ENCODE measurements at places on chromosomes 1 and 21.

DNA sequence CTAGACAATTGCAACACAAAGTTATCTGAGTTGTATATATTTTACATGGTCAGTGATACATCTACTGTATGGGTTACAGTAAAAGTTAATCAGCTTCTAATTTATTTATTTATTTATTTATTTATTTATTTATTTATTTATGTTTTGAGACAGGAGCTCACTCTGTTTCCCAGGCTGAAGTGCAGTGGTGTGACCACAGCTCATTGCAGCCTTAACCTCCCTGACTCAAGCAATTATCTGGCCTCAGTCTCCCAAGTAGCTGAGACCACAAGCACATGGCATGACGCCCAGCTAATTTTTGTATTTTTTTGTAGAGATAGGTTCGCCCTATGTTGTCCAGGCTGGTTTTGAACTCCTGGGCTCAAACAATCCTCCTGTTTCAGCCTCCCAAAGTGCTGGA lies 241.6 kb downstream of the PTPRC start:
- no peak for DNase-seq

GRCh38 chr1:2961081-2961480 lies 60.2 kb upstream of the ACTRT2 start:
- DNase-seq: no peak

GRCh38 chr1:163674236-163674635 lies 352.5 kb downstream of the NUF2 start:
- DNase-seq: no peak

DNA sequence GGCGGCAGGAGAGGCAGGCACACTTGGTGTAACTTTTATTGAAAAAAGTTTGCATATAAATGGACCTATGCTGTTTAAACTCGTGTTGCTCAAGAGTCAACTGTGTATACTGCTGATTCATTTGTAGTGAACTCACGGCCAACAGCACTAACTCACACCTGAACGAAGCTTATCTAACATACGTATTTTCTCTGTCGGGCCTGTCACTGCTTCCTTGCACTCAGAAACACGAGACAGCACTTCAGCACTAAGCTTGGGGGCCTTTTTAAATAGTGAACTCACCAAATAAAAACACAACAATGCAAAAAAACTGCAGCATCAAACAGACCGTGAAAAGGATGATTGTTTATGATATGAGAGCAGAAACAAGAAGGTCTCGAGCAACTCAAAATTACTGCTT lies 58.9 kb upstream of the NEK2 start:
- no peak for DNase-seq

DNA sequence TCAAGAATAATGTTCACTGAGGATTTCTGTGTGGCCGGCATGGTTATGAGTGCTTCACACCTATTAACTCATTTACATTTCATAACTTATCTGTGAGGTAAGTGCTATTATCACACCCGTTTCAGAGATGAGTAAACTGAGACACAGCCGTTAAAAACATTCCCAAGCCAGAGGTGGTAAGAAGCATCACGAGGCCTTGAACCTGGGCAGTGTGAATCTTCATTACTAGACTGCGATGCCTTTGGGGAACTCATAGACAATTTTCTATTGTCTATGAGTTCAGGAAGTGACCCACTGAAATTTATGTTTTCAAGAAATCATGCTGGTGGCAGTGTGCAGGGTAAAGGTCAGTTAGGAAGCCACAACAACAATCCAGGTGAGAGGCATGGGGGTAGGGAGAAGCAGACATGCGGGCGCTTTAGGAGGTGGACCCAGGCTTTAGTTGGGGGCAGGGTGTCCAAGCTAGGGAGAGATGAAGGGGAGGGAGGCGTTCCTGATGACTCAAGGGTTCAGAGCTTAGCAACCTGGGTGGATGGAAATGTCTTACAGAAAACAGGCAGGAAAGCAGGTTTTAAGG lies 14.5 kb downstream of the GNG12 start:
- DNase-seq: no peak

DNA sequence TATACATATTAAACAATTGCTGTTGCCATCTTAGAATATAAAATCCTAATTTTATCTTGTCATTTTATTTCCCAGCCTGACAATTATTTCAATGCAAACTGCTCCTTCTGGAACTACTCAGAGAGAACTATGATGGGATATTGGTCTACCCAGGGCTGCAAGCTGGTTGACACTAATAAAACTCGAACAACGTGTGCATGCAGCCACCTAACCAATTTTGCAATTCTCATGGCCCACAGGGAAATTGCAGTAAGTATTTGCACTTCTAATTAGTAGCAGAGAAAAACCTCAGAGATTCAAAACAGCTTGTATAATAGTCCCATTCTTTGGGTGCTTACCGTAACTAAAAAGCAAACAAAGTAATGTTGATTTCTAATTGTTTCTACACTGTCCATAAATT lies 167.2 kb downstream of the ADGRL2 start:
- no peak for DNase-seq

DNA sequence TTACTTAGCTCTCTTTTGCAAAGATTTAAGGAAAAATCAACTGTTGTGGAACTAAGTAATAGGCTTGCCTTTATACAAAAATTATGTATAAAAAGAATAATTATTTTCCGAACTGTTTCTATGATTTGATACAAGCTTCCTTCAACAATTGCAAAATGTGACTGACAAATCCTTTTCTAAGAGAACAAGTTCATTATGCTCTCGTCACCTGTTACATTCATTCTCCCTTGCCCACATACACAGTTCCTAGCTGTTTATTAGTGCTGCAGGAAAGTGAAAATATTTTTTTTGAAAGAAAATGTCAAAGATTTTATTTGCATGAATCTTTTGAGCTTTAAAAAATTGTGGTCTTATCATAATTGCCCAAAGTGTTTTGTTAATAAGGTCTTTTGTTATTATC lies 466.2 kb downstream of the USP25 start:
- DNase-seq: no peak

DNA sequence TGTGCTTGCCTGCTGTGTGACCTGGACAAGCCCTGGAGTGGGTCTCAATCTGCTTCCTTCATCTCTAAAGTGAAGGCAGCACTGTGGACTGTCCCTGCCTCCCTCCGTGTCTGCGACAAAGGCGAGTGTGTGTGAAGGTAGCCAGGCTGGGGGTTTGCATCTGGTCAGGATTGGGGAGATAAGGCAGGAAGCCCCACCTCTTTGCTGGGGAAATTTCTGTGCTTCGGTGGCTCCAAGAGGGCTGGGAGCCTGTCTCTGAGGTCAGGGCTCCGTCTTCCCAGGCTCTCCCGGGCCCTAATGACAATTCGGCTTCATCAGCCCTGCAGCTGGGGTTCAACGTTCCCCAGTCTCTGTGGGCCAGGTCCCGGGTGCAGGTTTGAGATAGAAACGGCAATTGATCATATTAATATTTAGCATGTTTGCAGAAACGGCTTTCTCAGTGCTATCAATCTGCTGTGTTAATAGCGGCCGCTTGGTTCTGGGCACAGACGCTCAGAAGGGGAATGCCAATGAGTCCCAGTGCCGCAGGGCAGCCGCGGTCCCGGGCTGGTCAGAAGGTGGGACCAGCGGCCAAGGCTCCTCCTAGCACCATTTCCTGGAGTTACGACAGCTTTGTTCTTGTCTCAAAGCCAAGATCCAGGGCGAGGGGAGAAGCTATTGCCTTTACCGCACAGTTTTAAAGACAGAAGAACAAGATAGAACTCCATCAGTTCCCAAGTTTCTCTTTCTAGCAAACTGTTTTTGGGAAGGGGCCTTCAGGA lies 105.7 kb downstream of the PRDM16 start:
- DNase-seq: peak; percentile 59

DNA sequence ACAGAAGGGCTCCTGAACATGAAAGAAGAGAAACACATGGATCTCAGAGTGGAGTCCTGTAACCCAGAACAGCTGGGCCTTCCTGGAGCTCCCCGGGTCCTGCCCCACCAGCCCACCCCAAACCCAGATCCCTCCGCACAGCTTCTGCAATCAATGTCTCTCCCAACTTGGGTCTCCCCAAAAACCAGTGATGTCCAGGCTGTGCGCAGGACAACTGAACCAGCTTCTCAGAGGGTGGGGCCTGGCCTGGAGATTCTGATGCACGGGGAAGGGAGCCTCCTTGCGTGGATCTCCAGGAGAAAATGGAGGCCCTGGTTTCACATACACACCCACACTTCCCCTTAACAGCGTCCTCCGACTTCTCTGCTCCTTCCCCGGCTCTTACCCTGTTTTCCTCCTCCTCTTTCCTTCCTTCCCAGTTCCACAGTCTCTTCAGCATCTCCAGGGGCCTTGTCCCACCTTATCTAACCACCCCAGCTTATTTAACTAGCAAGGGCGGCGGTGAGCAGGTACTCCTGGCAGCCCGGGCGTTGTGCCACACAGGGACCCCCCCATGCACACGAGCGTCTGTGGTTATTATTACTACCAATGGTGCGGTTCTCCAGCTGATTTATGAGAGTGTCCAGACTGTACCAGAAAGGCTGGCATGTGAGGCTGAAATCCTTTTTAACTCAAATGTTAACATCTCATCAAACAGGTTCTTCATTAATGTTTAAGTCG lies 11.2 kb upstream of the MX2 start:
- DNase-seq: no peak

GRCh38 chr1:86296305-86297205 lies 99.6 kb downstream of the ODF2L start:
- DNase-seq: no peak

- DNase-seq: no peak
Observed at GRCh38 chr1:206952171-206952570, 5.9 kb upstream of the PIGR start.

- DNase-seq: peak; percentile 95
Observed at GRCh38 chr21:33380483-33380998, 22.7 kb upstream of the IFNGR2 start.

- no peak for DNase-seq
Observed at GRCh38 chr1:24119489-24119858, 7.5 kb upstream of the MYOM3 start.

GRCh38 chr1:16921391-16922185 lies at the start of gene CROCC:
Gene CROCC (plus strand): TSS chr1:16921931. CDS start chr1:16922019, 88 bp downstream.
- DNase-seq: peak; percentile 83

GRCh38 chr21:31873275-31873695 lies 465 bp downstream of the HUNK start:
- no peak for DNase-seq

DNA sequence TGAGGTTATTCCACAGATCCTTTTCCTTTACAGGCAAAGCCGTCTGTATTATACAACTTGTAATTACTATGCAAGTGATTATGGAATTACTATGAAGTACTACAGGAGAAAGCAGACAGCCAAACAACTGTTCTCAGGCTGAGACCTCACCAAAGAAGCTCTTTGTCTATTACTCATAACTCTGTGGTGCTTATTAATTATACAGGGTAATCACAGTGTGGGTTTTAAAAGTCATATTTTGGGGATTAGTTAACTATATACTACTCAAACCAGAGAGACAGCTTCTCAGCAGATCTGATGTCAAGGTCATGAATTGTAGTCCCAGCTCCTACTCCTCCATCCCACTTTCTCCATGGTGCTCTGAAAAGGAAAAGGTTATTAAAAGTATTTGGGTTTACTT lies 49.6 kb downstream of the CTTNBP2NL start:
- no peak for DNase-seq

DNA sequence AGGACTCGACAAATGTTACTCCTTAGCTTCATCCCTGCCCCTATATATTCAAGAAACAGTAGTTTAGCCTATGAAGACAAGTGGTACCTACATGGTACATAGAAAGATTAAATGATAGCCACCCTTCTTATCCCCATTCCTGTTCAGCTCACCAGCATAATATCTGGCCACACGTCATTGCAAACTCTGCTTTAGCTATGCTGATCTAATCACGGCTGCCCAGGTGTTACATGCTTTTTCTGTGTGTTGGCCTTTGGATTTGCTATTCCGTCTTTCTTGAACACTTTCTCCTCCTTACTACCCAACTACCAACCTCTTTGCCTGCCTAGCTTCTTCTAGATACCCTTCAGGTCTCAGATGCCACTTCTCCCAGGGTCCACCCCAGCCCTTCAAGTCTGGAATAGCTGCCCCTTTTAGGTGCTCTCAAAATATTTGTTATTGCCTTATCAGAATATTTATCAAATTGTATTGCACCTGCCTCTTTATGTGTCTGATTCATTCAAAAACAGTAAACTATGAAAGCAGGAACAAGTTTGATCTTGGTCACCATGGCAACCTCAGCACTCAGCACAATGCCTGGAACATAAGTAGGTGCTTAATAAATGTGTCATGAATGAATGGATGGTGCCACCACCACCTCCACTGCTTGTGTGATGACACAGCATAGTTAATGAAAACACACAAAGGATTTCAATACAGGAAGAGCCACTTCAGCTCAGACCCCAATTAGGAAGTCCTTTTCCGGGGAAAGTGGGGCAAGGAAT lies 11.4 kb upstream of the DNASE2B start:
- no peak for DNase-seq

GRCh38 chr1:25955553-25955952 lies 42.3 kb downstream of the PAFAH2 start:
- DNase-seq: no peak

- peak; percentile 66 for DNase-seq
Observed at GRCh38 chr21:42161956-42162681, 56.8 kb upstream of the ABCG1 start.

DNA sequence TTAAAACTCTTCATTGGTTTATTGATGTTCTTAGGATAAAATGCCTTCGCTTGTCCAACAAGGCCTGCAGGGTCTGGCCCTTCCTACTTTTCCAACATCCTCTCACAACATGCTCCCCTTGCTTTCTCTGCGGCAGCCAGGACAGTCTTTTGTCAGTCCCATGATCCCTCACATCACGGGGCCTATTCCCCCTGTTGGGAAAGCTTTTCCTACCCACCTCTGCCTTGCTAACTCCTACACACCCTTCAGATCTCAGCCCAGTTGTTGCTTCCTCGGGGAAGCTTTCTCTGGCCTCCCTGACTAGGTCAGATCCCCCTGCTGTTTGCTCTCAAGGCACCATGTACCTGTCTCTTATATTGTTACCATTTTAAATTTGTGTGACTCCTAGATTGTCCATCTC lies 19.0 kb downstream of the DLGAP3 start:
- DNase-seq: no peak

GRCh38 chr1:88321706-88322105 lies 362.4 kb upstream of the PKN2 start:
- no peak for DNase-seq

- no peak for DNase-seq
Observed at GRCh38 chr1:84406346-84406861, 8.1 kb downstream of the DNASE2B start.

GRCh38 chr1:118155106-118155505 lies 29.9 kb downstream of the SPAG17 start:
- DNase-seq: no peak

- no peak for DNase-seq
Observed at GRCh38 chr1:75980972-75981897, 49.0 kb upstream of the ASB17 start.

All from posterior cingulate gyrus (tissue), 11 donors.